Epithelial cell of proximal tubule (primary cell): ENCODE measurements at places on chromosomes 6 and 20. TPM values are rescaled to one million over a fixed set of nuclear protein-coding genes. Genes with fewer than 3 reads are reported as not detected.

Gene YTHDF1
- total RNA-seq: 20.4 and 30.5 TPM in 2 replicates

Gene LAMA2
- 0.69 and 2.7 TPM in 2 replicates for total RNA-seq

Gene SYNDIG1
- total RNA-seq: 0.12 TPM in 1 of 2 replicates, not detected in the other

Gene CENPQ
- 13.1 and 14.0 TPM in 2 replicates for total RNA-seq

Gene NOX3
- 0.07 TPM in 1 of 2 replicates, not detected in the other for total RNA-seq

Gene PPIL6
- total RNA-seq: 0.80 and 2.5 TPM in 2 replicates

Gene LIN28B
- 0.07 TPM in 1 of 2 replicates, not detected in the other for total RNA-seq

Gene MED23
- 14.5 and 15.0 TPM in 2 replicates for total RNA-seq

Gene SRMS
- not detected in 2 replicates for total RNA-seq

DNA sequence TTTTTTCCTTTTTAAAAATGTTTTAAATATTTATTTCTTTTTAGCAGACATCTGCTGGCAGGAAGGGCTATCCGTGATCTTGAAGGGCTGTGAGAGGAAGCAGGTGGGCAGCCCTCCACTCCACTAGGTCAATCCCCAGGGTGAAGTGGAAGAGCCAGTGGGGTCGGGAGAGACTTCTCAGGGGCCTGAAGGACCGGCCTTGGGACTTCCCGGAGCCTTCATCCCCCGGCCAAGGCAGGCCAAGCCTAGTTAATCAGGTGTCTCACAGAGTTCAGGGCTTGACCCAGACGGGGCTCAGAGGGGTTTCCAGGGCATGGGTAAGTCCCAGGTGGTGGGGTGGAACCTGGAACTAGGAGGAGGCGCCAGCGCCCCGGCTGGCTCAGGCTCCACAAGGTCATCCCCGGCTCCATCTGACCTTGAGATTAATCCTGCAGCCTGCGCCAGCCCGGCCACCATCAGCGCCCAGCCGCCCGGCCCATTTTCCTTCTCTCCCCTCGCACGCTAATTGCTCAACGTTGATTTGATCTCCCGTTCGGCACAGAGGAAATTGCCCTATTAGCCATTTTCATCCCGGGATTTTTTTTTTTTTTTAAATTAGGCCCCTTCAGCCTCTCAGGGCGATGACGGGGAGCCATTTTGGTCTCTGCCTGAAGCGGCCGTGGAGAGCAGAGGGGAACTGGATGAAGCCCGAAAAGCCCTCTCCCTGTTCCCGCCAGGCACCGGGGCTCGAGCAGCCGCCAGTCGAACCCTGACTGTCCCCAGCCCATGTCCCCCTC lies 44.4 kb downstream of the MDFI start:
- DNase-seq: no peak

DNA sequence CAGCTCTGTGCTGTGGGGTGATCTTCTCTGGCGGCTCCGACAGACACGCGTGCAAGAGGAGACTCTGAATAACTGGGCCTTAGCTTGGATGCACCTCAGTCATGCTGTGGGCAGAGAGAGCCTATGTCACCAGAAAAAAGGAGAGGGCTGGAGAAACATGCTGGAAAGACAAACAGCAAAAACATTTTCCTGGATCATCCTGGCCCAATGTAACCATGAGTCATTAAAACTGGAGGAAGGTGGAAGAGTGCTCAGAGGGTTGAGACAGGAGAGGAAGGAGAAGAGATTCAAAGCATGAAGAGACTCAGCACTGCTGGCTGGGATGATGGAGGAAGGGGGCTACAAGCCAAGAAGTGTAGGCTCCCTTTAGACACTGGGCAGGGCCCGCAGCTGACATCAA lies 292.0 kb downstream of the CDH26 start:
- DNase-seq: no peak

DNA sequence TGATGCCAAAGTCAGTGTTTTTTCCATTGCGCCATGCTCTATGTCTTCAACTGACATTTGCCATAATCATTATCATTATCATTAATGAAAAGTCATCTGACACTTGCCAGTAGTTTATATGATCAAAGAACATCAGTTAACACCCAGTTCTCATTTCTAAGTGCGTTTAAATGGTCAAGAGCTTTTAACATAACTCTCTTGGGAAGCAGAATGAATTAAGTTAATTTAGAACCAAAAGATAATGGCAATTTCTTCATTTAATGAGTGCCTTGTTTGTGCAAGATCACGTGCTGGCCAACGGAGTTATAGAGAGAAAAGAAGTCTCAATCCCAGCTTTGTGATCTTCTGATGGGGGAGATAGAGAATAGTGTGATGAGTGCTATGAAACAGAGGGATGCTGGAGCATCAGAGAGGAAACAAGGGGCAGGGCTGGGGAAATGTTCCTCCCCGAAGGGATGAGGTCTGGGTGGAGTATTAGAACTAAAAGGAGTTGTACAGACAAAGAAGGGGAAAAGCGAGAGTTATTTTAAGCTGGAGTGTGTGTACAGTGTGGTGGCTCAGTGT lies 20.3 kb downstream of the ANKS1A start:
- DNase-seq: no peak

- DNase-seq: no peak
Observed at GRCh38 chr20:40582531-40582930, 106.5 kb downstream of the MAFB start.

DNA sequence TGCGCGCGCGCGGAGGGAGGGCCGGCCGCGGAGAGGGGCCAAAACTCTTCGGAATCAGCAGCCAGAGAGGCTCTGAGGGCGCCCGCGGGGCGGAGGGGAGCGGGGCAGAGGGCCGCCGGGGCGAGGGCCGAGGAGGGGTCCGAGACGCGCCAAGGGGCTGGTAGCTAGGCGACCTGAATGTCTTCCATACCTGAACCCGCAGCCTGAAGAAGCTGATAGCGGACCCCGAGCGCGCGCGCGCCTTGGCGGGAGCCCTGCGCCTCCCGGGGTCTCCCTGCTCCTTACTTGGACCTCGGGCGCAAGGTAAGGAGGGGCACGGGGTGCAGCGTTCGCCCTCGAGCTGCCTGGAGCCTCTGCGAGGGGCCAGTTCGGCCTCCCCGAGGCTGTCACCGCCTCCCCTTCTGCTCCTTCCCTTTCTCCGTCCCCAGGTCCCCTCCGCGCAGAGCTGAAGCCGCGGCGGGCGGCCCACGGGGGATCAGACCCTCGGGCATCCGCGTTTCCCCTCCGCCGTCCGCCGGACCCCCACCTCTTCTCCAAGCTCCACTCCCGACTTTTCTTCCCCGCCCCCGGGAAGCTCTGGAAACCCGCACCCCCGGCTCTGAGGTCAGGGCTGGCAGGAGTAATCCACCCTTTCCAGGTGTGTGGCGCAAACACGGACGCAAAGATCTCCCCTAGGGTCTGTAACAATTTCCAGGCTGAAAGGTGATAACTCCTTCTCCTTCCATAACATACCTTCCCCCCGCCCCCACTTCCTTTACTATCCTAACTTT lies 13.1 kb upstream of the DEK start:
- no peak for DNase-seq

GRCh38 chr20:14649662-14650061 lies 312.2 kb upstream of the FLRT3 start:
- no peak for DNase-seq

DNA sequence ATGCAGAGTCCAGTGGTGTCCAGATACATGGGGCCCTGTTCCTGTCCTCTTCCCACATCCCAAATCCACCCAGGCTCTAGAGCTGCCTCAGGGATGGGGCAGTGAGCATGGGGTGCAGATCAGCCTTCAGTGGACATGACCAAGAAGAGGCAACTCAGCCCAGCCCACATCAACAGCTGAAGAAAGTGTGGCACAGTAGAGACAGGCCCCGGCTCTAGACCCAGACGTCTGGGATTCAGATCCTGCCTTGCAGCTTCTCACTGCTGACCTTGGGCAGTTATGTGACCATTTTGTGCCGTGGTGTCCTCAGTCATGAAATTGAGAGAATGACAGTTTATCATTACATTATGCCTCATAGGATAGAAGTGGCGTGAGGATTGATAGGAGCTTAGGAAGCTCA lies 54.6 kb upstream of the CST7 start:
- no peak for DNase-seq

GRCh38 chr6:167056370-167056769 lies 57.2 kb downstream of the CEP43 start:
- peak; percentile 12 for DNase-seq

DNA sequence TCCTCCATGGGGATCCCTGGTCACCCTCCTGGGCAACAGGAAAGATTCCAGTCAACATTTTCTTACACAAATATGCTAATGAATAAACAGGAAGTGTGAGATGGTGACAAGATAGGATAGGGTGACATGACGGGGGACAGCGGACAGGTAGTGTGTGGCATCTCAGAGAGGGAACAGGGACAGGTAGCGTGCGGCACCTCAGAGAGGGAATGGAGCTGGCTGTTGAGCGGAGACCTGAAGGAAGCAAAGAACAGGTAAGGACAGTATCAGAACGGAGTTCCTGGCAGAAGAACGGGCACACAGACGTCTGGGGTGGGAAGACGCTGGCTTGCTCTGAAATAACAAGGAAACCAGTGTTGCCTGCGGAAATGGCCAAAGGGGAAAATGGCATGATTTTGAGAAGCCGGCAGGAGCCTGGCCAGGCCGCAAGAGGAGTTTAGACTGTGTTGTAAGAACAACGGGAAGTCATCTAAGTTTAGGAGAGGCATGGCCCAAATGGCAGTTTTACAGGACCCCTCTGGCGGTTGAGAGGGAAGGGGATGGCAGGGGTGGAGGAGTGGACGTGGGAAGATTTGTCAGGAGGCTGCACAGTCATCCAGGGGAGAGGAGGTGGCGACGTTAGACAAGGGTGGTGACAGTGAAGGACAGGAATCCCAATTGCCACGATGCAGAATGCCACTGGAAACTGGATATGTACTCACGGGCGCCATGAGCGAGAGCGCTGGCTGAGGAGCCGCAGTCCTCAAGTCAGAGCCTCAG lies 111.6 kb downstream of the JPH2 start:
- no peak for DNase-seq

- DNase-seq: no peak
Observed at GRCh38 chr20:42492290-42492689, 697.4 kb downstream of the PTPRT start.

- DNase-seq: no peak
Observed at GRCh38 chr20:9884061-9884460, 45.2 kb upstream of the PAK5 start.

DNA sequence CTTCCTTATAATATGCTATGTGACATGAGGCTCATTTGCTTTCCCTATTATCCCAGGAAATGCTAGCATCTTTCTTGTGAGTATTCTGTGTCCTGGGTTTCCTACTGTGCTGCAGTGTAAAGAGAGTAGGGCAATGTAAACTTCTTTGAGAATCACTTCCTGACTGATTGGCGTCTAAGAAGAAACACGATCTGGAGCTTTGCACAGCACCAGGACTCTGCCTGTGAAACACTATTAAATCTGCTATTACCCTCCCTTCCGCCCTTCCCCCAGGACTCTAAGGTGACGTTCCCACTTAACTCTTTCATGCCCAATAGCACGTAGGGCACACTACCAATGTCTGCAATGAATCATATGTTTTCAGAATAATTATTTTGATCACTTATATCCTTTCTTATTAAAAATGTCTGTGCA lies 607.3 kb upstream of the CITED2 start:
- DNase-seq: no peak

GRCh38 chr6:46867411-46867810 lies 54.3 kb downstream of the ADGRF5 start:
- DNase-seq: no peak

GRCh38 chr6:137685798-137686375 lies 181.2 kb upstream of the TNFAIP3 start:
- DNase-seq: no peak

- DNase-seq: no peak
Observed at GRCh38 chr6:105135056-105135455, 44.8 kb downstream of the POPDC3 start.

DNA sequence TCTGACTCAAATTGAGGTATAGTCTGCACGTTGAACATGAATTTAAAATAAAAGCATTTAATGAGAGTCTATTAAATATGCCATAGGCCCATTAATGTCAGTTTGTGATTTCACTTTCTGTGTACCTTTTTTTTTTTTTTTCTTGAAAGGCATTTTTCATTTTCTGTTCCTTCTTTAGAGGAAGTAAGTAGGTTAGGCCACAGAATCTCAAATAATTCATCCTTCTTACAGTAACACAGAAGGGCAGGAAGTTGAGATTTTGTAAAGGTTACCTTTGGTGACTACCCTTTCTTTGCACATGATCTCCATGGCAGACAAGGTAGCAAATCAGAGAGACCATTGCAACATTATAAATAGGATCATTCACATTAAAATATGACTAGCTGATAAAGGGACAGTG lies 9.6 kb downstream of the L3MBTL3 start:
- no peak for DNase-seq

DNA sequence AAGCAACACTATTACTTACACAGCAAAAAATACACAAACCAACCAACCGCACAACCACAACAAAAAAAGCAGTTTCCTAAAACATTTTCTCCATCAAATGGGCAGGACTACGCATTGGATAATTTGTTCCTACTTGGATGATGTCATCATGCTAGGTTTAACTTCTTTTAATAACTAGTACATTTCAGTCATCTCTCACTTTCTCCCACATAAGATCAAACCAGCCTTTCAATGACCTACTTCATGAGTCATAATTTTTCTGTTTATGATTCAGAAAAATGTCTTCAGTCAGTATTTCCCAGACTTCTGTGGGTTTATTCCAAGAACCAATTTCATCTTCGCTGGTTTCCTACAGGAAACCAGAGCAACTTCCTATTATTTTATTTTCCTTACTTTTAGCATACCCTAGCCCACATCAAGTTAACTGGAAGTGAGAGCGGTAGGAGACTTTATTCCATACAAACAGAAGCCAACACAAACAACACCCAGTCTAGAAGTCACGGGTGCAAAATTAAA lies 134.2 kb downstream of the GMDS start:
- DNase-seq: no peak

- DNase-seq: no peak
Observed at GRCh38 chr6:139430899-139431601, 56.6 kb upstream of the CITED2 start.

DNA sequence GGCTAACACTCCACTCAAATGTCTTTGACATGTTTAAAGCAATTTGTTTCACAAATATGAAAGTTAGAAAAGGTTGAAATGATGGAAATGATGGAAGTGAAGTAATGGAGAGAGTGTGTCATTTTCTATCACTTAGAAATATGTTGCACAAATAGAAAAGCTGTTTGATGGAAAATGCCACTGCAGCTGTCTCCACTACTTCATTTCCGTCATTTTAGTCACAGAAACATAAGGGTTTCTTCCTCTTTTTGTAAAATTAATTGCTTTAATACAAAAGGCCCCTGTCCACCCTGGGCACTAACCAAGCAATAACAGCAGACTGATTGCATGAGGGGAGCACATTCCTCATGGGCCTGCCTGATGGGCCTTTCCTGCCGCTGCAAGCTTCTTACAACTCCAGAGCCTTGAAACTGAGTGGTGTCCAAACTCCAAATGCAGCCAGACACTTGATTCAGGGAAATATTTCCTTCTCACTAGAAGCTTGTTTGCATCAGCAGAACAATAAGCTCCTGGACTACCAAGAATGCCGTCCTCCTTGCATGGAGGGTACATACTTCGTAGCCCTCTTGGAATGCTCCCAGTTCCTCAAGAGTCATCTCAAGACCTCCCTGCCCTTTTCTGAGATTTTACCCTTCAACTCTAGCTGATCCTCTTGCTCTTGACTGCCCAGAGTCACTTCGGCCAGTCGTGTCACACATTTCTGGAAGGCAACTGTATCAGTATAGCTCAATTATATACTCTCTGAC lies 36.1 kb downstream of the F13A1 start:
- no peak for DNase-seq
